GOT3 (cell line): ENCODE measurements at places on chromosomes 12 and 14.

- no peak for DNase-seq
Observed at GRCh38 chr12:50626026-50626425, 121.2 kb downstream of the DIP2B start.

DNA sequence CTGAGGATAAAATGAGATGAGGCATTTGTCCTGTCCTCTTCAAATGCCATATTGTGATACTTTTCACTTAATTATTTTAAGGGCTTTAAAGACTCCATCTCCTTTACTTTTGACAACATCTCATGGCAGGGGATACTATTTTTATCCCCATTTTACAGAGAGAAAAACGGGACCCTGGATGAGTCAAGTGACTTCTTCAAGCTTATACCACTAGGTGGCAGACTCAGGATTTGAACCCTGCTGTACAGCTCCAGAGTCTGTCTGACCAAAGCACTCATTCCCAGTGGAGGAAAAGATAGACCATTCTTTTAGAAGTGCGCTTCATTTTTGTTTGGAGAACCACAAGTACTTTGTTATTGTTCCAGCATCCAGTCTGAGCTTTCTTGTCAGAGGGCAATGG lies 1.7 kb upstream of the SMOC1 start:
- DNase-seq = no peak

GRCh38 chr12:124636138-124636978 lies 68.9 kb upstream of the NCOR2 start:
- no peak for DNase-seq

DNA sequence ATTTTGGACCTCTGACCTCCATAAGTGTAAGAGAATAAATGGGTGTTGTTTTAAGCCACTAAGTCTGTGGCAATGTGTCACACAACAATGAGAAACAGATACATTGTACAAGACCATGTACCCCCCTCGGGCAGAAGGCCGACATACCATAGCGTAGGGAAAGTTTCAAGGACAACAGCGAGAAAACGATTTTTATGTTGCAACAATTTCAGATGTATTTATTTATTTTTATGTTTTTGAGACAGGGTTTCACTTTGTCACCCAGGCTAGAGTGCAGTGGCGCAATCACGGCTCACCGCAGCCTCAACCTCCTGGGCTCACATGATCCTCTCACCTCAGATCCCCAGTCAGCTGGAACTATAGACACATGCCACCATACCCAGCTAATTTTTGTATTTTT lies 136.4 kb upstream of the NCOR2 start:
- no peak for DNase-seq

GRCh38 chr12:100154474-100155247 lies 12.0 kb upstream of the BLTP3B start:
- DNase-seq = no peak

DNA sequence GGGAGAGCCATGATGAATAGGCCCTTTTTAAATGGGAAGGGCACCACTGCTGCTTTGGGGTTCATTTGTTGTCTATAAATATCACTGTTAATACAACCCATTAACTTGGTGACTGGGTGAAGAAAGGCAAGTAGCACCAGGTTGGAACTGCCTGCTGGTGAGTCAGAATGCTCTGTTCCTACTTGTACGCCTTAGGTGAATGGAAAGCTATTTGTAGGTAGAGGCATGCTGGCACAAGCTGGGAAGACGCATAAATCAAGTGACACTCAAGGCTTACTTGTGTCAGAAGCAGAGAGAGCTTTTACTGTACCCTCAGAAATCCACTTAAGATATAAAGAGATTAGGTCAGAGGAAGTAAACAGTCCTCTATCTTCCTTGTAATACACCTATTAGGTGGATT lies 142.5 kb downstream of the TMX1 start:
- DNase-seq = no peak

- no peak for DNase-seq
Observed at GRCh38 chr14:102729825-102730224, 47.4 kb upstream of the TRAF3 start.

- no peak for DNase-seq
Observed at GRCh38 chr12:49375406-49375805, 8.1 kb downstream of the SPATS2 start.

DNA sequence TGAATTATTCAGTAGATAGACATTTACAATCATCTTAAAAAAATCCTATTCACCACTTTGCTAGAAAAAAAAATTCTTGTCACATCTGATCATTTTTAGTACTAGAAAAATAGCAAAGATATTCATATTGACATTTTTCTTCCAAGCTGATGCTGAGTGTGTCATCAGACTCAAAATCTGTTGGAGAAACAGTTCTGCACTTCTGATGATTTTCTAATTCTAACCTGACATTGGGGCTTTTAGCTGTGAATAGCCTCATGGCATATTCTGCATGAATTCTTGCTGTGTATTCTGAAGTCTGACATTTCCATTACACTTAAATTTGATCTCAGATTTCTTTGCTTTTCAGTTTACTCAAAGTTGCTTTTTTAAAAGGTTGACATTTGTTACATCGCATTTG lies 150.1 kb downstream of the PIK3C2G start:
- DNase-seq = no peak
